Tibial artery (tissue), 4 donors: ENCODE measurements at places on chromosomes 16 and 17.

DNA sequence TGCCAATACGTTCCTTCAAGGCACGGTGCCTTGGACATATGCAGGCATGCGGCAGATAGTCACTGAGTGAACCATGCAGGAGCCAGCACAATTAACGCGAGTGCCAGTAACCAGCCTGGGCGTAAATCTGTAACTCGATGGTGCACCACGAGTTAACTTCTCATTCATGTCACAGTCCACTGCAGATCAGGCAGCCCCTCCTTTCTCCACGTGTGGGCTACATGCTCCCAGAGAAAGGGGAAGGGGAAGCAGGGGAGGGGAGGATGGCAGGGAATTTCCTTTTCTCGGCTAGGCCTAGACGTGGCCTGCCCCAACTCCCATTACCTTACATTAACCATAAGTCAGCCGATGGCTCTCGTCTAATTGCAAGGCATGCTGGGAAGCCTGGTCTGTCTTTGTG, 287.9 kb downstream of the CPPED1 start:
- no peaks in the 10 kb centered on the region for H3K27me3 ChIP-seq
- H3K36me3 ChIP-seq = no peaks in the 10 kb centered on the region
- no peaks in the 10 kb centered on the region for H3K4me1 ChIP-seq
- no peak overlapping the region for H3K4me3 ChIP-seq
- DNase-seq = no peak
- no peak overlapping the region for H3K27ac ChIP-seq

DNA sequence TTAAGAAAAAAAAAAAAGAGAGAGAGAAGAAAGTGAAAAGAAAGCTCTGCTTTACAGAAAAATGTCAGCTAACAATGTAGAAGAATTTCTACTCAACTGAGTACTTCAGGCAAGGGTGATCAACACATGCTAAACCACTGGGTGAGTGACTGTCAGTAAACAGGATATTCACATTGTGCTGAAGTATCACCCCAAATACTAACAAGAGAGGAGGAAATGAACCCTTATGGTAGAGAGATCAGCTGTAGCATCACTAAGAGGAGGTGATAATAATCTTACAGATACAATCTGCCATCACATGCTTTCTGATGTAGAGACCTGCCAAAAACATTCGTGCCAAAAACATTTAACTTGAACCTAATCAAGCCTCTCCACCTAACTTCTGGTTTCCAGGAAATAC, 30.7 kb upstream of the ICAM2 start:
- DNase-seq = no peak
- H3K27me3 ChIP-seq = no peaks in the 10 kb centered on the region
- H3K36me3 ChIP-seq = peaks cover 90% of the 10 kb centered on the region
- no peak overlapping the region for H3K27ac ChIP-seq
- H3K4me1 ChIP-seq = no peaks in the 10 kb centered on the region
- no peak overlapping the region for H3K4me3 ChIP-seq

DNA sequence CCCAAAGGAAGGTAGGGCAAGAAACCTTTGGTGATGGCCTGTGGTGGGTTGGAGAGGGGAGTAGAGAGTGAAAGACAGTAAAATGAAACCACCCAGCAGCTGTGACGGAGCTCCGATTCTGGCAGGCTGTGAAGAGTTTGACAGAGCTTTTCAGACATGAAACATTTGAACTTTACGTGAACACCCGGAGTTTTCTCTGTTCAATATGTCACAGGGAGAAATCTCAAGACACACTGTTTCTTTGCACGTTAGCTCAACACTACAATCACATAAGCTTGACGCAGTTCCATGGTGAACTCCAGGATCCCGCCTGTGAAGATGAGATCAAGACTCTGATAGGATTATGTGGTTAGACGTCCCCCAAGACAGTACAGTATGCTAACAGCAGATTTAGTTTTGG, 79.6 kb upstream of the CDH11 start:
- H3K4me3 ChIP-seq = no peak overlapping the region
- DNase-seq = no peak
- H3K27me3 ChIP-seq = no peaks in the 10 kb centered on the region
- peaks cover 5% of the 10 kb centered on the region for H3K4me1 ChIP-seq

GRCh38 chr16:27550582-27550920, 607 bp downstream of the KATNIP start:
- DNase-seq = no peak
- peaks cover 3% of the 10 kb centered on the region for H3K36me3 ChIP-seq
- H3K4me1 ChIP-seq = peaks cover 34% of the 10 kb centered on the region

GRCh38 chr17:80414508-80414802, 512 bp upstream of the ENDOV start:
- peak overlapping the region; percentile 83 for H3K4me3 ChIP-seq
- no peaks in the 10 kb centered on the region for H3K27me3 ChIP-seq
- peaks cover 24% of the 10 kb centered on the region for H3K36me3 ChIP-seq
- peak overlapping the region; percentile 86 for H3K27ac ChIP-seq
- H3K4me1 ChIP-seq = peaks cover 4% of the 10 kb centered on the region

DNA sequence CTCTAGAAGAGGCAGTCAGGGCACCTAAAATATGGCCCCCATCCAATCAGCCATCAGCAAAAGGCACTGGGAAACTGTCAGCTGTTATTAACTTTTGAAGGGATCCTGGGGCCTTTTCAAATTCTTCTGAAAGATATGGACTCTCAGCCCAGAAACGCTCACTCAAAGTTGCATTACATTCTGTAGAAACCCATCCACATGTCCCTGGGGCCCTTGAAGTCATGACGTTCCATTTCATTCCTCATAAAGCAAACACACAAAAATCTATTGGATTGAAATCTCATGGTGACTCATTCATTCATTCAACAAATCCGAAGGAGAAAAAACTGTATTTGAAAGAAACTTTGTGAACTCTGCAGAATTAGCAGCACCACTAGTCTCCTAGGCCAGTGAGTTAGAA, 215.3 kb downstream of the C16orf95 start:
- peaks cover 10% of the 10 kb centered on the region for H3K4me1 ChIP-seq
- no peak for DNase-seq
- no peak overlapping the region for H3K4me3 ChIP-seq
- no peak overlapping the region for H3K27ac ChIP-seq

- peak overlapping the region; percentile 77 for H3K4me3 ChIP-seq
- no peak for DNase-seq
- H3K27me3 ChIP-seq = no peaks in the 10 kb centered on the region
- peak overlapping the region; percentile 96 for H3K27ac ChIP-seq
- H3K4me1 ChIP-seq = no peaks in the 10 kb centered on the region
- no peaks in the 10 kb centered on the region for H3K36me3 ChIP-seq
Measured at GRCh38 chr17:42274812-42275526, 1.2 kb downstream of the STAT5B start.

DNA sequence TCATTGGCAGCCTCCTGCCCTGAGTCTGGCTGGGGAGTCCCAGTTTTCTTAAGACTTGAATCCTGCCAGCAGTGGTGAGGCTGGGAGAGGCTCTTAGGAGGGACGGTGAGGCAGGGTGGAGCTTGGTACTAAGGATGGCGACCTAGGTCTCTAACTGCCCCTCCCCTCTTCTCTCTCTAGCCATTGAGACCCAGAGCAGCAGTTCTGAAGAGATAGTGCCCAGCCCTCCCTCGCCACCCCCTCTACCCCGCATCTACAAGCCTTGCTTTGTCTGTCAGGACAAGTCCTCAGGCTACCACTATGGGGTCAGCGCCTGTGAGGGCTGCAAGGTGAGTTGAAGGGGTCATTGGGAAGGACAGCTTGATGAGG, 16.4 kb downstream of the GJD3 start:
- DNase-seq = no peak
- peak overlapping the region; percentile 70 for H3K4me3 ChIP-seq
- no peaks in the 10 kb centered on the region for H3K4me1 ChIP-seq
- peak overlapping the region; percentile 96 for H3K27ac ChIP-seq
- no peaks in the 10 kb centered on the region for H3K27me3 ChIP-seq

GRCh38 chr17:82343560-82343959, 10.0 kb upstream of the SECTM1 start:
- H3K27ac ChIP-seq = no peak overlapping the region
- no peaks in the 10 kb centered on the region for H3K36me3 ChIP-seq
- H3K4me3 ChIP-seq = no peak overlapping the region
- DNase-seq = no peak

DNA sequence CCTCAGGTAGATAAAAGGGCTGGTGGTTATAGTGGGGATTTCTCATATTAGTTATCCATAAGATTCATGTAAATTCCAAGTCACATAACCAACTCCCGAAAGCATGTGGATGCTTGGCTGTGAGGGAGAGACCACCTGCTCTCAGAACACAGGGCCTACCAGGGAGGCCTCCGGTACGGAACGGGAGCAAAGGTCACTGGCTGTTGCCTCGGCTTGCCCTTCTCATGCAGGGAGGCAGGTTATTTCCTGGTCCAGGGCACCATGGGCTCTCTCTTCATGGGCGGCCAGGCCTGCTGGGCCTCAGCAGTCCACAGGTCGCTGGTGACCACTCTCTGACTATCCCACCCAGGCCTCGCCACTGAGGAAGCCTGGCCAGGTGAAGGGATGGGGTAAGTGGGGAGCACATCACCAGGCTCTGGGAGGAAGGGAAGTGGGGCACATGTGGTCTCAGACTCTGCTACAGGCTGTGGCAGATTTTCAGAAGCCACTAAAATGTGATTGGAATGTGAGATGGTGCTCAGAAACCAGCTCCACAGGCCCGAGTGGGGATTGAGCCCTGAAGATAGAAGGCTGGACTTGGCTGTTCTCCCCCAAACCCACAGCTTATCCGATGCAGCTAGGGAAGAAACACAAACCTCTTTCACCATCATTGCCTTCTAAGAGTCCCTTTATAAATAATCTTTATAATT, 45.4 kb downstream of the HNF1B start:
- H3K4me3 ChIP-seq = no peak overlapping the region
- DNase-seq = no peak
- no peak overlapping the region for H3K27ac ChIP-seq
- peaks cover 24% of the 10 kb centered on the region for H3K27me3 ChIP-seq

GRCh38 chr17:46152423-46152822, 40.8 kb downstream of the KANSL1 start:
- H3K4me1 ChIP-seq = peaks cover 81% of the 10 kb centered on the region
- H3K27ac ChIP-seq = no peak overlapping the region
- H3K36me3 ChIP-seq = no peaks in the 10 kb centered on the region
- no peaks in the 10 kb centered on the region for H3K27me3 ChIP-seq
- no peak overlapping the region for H3K4me3 ChIP-seq

DNA sequence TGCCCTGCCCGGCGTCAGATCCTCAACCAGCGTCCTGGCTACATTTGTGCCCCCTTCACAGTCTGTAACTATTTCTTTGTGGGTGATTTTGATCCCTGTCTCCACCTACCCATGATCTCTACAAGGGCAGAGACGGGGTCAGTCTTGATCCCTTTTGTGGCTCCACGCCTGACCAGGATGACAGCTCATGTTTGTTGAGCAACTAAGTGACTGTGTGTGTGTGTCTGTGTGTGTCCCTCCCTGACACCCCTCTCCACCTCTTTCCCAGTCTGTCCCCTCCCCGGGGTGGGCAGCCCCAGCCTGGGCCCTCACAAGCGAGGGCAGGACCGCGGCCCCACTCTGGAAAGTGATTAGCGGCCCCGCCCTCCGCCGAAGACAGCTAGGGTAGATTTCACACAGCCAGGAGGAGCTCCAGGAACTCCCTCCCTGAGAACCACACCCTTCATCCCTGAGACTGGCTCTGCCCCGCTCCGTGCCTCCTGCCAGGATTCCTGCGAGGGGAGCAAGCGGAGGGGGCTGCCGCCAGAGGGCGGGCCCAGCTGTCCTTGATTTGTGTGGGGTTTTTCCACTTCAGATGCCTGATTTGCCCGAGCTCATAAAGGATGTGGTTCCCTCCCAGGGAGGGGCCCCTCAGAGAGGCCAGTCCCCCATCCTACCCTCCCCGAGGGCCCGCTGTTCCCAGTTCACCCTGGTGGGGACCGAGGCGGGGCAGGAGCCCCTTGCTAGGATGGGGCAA, 5.3 kb upstream of the HS3ST6 start:
- DNase-seq = no peak
- H3K4me3 ChIP-seq = no peak overlapping the region
- no peak overlapping the region for H3K27ac ChIP-seq
- H3K36me3 ChIP-seq = no peaks in the 10 kb centered on the region
- H3K27me3 ChIP-seq = no peaks in the 10 kb centered on the region
